Fibroblast of skin of right biceps (primary cell): ENCODE measurements at places on chromosomes 6 and 20.
A peak's percentile ranks its signal among the peaks of the same experiment; 100 is the strongest.

- DNase-seq: no peak
These were observed 54.5 kb downstream of the RNGTT start for GRCh38 chr6:88908598-88909548.

- no peak for DNase-seq
These were observed 241.8 kb downstream of the ANKRD60 start for GRCh38 chr20:57986666-57987065.

- DNase-seq: peak; percentile 90
These were observed 44.2 kb upstream of the SLC9A8 start for GRCh38 chr20:49768204-49769047.

DNA sequence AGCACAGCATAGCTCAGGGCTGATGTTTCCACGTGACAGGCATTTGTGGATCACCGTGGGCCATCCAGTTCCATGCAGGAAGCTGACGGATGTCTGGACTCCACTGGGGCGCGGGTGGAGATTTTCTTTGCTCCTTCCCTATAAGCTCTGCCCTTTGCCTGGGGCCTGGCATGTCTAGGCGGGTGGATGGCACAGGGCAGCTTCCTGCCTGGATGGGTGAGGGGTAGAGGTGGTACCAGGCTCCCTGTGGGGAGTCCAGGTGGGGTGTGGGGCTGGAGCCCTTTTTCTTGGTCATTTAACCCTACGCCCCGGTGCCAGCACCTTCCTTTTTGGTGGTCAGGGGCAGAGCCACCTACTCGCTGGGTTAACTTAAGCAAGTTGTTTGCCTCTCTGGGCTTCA lies 10.4 kb downstream of the FAM110A start:
- DNase-seq: no peak

GRCh38 chr6:149545754-149546471 lies at the start of gene PPIL4:
Gene PPIL4, minus strand, starts transcription at chr6:149546043. Its CDS starts 38 bp downstream, at chr6:149546005.
- peak; percentile 96 for DNase-seq

DNA sequence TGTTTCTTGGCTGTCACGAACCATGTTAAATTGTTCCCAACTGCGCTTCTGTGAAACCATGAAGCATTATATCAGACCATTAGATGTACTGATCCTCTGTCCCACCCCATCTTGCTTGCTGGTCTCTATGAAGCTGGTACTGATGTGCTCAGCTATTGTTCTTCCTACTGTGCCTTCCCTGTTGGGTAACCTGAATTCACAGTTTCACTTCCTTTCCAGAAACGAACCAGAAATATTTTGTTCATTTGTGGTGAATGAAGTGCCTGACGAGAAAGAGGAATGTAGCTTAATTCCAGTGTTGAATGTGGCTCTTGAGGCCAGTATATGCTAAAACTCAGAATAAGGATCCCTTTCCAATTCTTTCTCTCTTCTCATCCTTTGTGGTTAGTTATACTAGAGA lies 58.1 kb upstream of the SNAP91 start:
- no peak for DNase-seq

- no peak for DNase-seq
These were observed 636 bp downstream of the RCAN2 start for GRCh38 chr6:46490425-46491200.

GRCh38 chr20:11159728-11160127 lies 485.9 kb upstream of the JAG1 start:
- DNase-seq: peak; percentile 58

GRCh38 chr6:129112591-129112990 lies 229.7 kb downstream of the LAMA2 start:
- no peak for DNase-seq

DNA sequence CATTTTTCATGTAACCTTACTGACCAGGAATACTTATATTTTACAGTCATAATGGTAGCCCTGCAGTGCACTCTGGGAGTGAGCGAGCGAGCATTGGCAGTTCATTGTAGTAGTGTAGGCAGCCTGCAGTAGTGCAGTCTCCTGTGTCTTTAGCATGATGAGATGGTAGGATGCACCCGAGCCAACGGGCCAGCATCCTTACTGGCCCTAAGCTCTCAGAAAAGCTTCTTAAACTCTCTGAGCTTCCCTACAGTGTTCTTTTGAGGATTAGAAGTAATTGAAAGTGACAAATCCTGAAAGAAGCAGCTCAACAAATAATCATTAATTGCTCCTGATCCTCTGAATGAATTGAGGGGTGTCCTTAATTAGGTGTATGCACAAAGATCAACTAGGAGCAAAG lies 20.9 kb downstream of the SLC9A8 start:
- DNase-seq: no peak

DNA sequence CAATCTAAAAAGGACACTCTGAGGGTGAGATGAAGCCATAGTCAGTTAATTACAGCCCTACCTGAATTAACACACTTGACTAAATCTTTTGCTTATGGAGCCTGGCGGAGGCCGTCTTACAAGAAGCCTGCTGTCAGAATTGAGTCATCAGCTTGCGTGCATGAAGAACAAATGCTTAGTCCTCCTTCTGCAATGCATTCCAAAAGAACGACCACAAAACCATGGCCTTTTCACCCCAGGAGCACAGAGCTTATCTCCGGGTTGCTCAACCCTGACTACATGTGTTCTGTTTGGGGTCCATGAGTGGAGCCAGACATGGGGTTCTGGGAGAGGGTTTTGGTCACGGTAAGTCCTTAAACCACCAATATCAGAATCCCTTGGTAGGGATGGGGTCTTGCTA lies 318.1 kb downstream of the CLIC5 start:
- peak; percentile 99 for DNase-seq
